ENCODE measurements at places on chromosomes 1 and 21. TPM values are rescaled to one million over a fixed set of nuclear protein-coding genes. Genes with fewer than 3 reads are reported as not detected.

PTCH2 gene
- 0.46 TPM for total RNA-seq

HOOK1 gene
- total RNA-seq: 4.6 TPM

TRIM67 gene
- not detected for total RNA-seq

LCE1A gene
- not detected for total RNA-seq

CSMD2 gene
- not detected for total RNA-seq

TBX15 gene
- total RNA-seq: not detected

CCDC181 gene
- 0.48 TPM for total RNA-seq

PROX1 gene
- not detected for total RNA-seq

FCGR2B gene
- not detected for total RNA-seq

CA6 gene
- 2.3 TPM for total RNA-seq

STYXL2 gene
- total RNA-seq: not detected

LCE3D gene
- not detected for total RNA-seq
